CD4-positive, alpha-beta T cell treated with Interleukin-10 for 1 hour (primary cell): ENCODE measurements at places on chromosomes 13 and 19.

DNA sequence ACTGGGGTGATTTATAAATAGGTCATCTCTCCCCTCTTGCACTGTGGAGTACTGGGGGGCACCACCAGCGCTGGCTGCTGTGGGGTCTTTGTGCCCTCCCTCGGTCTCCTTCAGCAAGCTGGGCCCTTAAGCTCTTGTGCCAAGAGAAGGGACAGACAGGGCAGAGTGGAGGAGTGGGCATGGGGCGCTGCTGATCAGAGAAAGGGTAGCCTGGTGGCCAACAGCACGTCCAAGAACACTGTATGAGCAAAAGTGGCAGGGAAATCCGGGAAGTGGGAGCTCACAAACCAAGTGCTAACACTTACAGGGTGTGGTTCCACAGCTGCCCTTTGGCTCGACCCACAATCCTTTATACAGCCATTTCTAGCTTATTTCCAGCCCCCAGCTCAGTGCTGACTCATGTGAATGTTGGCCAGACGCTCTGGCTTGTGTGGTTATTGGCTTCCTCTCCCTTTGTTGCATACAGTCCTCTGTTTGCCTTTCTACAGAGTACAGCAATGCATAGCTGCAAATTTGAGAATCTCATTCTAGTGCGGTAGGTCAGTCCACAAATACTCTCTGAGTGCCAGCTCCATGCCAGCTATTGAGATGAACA, 298.8 kb downstream of the SHISA2 start:
- DNase-seq, result no peak

- DNase-seq, result no peak
Observed at GRCh38 chr13:75596657-75597182, 39.4 kb upstream of the LMO7 start.

DNA sequence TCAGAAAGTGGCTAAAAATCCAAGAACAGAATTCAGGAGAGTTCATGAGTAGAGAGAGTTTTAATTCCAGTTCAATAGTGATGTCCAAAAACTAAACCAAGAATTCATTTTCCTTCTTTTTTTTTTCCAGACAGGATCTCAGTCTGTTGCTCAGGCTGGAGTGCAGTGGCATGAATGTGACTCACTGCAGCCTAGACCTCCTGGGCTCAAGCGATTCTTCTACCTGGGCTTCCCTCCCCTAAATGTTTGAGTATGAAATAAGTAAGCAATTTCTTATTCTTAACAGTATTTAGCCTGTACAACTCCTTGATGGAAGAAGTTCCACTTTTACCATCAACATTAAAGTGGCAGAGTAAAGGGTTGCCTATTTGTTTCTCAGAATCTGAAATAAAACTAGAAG, 3.8 kb downstream of the COMMD6 start:
- DNase-seq, result no peak

DNA sequence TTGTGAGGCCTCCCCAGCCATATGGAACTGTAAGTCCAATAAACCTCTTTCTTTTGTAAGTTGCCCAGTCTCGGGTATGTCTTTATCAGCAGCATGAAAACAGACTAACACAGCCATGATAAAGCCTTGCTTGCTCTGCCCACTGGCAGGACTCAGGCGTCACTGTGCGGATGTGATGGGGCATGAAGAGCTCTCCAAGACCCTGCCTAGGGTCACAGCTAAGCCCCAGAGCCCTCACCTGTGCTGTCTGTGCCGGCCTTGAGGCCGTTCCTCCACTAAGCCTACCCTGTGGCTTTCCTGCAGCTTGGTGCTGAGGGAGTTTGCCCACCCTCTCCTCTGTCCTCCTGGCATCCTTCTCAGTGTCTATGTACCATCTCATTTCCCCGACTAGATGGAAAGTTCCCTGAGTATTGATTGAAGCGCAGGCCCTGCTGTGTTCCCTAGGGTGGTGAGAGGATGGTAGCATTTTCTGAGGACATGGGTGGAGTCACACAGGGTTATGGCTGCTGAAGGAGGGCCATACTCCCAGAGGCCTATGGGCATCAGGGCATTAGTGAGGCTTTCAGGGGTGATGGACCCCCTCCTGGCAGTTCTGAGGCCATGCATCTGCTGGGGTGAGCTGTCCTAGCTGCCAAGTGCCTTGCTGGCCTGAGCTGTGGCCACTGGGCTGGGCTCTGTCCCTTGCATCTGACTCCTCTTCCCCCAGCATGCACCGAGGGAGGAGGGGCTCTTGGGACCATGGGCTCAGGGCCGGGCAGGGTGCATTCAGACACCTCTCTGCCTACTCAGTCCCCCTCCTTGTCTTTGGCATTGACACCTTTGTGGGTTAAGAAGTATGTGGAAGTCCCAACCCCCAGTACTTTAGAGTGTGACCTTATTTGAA, 75.3 kb downstream of the TEX29 start:
- DNase-seq, result no peak

DNA sequence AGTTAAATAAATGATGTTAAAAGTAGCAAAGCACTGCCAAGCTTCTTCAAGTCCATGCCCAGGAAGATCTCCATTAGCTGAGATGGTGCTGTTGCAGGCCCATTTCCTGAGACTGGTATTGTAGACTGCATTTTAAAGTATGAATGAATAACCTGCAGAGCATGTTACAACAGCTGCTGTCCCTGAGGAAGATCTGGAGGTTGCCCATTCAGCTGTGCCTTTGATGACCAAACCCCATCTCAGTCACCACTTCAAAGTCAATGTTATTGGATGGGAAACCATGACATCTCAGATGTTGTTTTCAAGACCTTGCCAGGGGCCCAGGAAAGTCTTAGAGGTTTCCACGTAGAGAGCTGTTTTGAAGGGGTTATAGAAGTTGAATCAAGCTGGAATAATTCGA, 281.3 kb downstream of the MTUS2 start:
- DNase-seq, result no peak

GRCh38 chr13:51673165-51673564, 88.9 kb downstream of the WDFY2 start:
- no peak for DNase-seq

DNA sequence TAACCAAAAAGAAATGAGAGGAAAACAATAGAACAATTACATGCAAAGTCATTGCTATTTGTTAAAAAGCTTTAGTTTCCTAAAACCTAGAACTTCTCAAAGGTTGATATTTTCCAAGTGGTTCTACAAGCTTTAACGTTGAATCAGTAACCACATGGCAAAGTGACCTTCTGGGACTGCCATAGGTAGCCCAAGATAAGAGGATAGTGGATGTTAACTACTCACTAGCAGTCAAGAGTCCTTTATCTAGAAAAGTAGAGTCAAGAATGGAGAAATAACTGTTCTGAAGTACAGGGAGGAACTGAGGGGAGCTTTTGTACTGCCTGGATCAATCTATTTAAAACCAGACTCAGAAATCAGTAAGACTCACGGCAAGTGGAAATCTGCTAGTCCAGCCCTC, 9.9 kb upstream of the SLC46A3 start:
- no peak for DNase-seq

GRCh38 chr13:93552596-93552995, 326.0 kb downstream of the GPC6 start:
- no peak for DNase-seq

DNA sequence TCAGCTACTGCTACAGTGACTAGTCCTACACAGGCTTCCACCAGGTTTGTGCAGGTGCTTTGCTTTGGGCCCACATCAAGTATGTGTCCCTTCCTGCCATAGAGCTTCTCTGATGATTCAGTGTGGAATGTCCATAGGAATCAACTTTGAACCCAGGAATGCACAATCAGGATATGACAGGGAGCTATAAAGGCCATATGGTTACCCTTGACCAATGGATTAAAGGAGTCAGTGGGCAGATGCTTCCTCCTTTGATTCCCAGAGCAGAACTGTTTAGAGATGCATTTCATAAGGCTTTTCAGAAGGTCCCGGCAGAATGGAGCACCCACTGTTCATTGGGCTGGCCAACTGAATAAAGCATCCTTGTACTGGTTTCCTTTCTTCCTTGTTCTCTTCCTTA, 145.2 kb upstream of the WASF3 start:
- DNase-seq, result no peak

DNA sequence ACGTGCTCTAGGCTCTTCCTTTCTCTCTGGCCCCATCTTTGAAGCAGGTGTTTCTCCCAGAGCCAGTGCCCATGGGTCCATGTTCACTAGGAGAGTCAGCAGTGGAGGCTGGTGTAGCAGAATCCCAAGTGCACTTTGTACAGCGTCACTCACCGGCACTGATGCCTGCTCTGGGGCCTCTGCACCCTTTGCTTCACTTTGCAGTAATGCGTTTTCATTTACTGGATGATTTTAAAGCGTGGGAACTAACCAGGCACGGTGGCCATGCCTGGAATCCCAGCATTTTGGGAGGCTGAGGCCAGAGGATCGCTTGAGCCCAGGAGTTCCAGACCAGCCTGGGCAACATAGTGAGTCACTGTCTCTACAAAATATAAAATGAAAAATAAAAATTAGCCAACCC, 30.7 kb downstream of the SLC25A42 start:
- no peak for DNase-seq

GRCh38 chr19:45508417-45508860, 1.2 kb downstream of the VASP start:
- peak; percentile 38 for DNase-seq
